Cardiac atrium fibroblast (primary cell): ENCODE measurements at places on chromosomes 2 and 18. TPM values are rescaled to one million over a fixed set of nuclear protein-coding genes. Genes with fewer than 3 reads are reported as not detected.

Gene NEDD4L
- 10.5 and 13.2 TPM in 2 replicates for total RNA-seq

Gene ATP6V1B1
- total RNA-seq, result 1.1 and 2.2 TPM in 2 replicates

Gene MGAT4A
- 0.54 and 4.2 TPM in 2 replicates for total RNA-seq

Gene POTEJ
- not detected in 2 replicates for total RNA-seq

Gene CDK15
- total RNA-seq, result not detected in 2 replicates

Gene AFF3
- total RNA-seq, result 0.32 TPM in 1 of 2 replicates, not detected in the other

Gene PDE1A
- 170 and 206 TPM in 2 replicates for total RNA-seq

Gene COL4A4
- total RNA-seq, result 45.2 and 55.4 TPM in 2 replicates

Gene ING5
- total RNA-seq, result 10.8 and 18.3 TPM in 2 replicates

Gene G6PC2
- not detected in 2 replicates for total RNA-seq

Gene ALPG
- not detected in 2 replicates for total RNA-seq

Gene GBX2
- not detected in 2 replicates for total RNA-seq

Gene ARHGAP25
- total RNA-seq, result 4.3 and 6.5 TPM in 2 replicates

Gene CMPK2
- 0.18 and 3.6 TPM in 2 replicates for total RNA-seq

Gene IDH1
- total RNA-seq, result 72.9 and 94.8 TPM in 2 replicates

Gene PLCD4
- 0.49 and 1.3 TPM in 2 replicates for total RNA-seq

Gene ALLC
- not detected in 2 replicates for total RNA-seq

Gene LHCGR
- not detected in 2 replicates for total RNA-seq

Gene KCNS3
- 0.18 and 7.6 TPM in 2 replicates for total RNA-seq

Gene SCYGR4
- not detected in 2 replicates for total RNA-seq

Gene ARPC2
- total RNA-seq, result 444 and 448 TPM in 2 replicates

Gene LOXHD1
- not detected in 2 replicates for total RNA-seq

Gene POTEI
- not detected in 2 replicates for total RNA-seq

Gene LONRF2
- total RNA-seq, result under 0.01 TPM in 1 of 2 replicates, not detected in the other

Gene RAB3GAP1
- total RNA-seq, result 27.1 and 35.3 TPM in 2 replicates

Gene BMP10
- not detected in 2 replicates for total RNA-seq

Gene FAP
- 5.1 and 12.8 TPM in 2 replicates for total RNA-seq

Gene CAVIN2
- 57.2 and 84.5 TPM in 2 replicates for total RNA-seq

Gene EML6
- total RNA-seq, result under 0.01 TPM in 2 replicates

Gene TSPYL6
- not detected in 2 replicates for total RNA-seq

Gene DAW1
- 8.7 and 9.6 TPM in 2 replicates for total RNA-seq

Gene NETO1
- 0.54 TPM in 1 of 2 replicates, not detected in the other for total RNA-seq

Gene FBXO15
- total RNA-seq, result not detected in 2 replicates

Gene CAPN10
- total RNA-seq, result 15.9 and 19.7 TPM in 2 replicates

Gene CCDC138
- 3.7 and 7.4 TPM in 2 replicates for total RNA-seq

Gene HOXD10
- total RNA-seq, result not detected in 2 replicates

Gene LRATD1
- 0.49 TPM in 1 of 2 replicates, not detected in the other for total RNA-seq

Gene DSG4
- not detected in 2 replicates for total RNA-seq
